Fibroblast of upper back skin (primary cell): ENCODE measurements at places on chromosomes 6 and 20.

DNA sequence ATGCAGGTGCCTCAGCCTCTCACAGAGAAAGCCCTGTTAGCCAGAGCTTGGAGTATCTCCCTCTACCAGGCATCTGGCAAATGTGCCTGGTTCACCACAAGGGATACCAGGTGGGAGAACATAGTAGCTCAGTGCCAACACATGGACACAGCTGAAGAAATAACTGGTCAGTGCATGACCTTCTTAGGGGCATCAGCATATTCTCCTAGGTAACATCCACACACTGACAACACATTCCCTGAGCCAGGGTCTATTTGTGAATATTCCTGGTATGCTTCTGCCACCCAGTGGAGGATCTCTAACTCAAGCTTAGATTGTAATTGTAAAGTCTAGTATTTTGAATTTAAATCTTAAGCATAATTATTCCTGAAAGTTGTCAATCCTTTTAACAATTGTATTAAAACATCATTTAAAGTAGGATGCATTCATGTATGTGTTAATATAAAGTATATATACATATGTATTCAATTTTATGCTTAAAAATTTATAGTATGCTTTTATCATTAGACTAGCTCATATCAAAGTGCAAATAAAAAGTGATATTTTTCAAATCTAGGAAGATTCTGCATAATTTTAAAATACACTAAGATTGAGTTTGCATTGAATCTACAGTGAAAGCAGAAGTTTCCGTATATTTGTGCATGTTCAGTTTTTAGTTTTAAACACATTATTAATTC is 45.3 kb upstream of the COL21A1 start:
- DNase-seq = peak; percentile 63

GRCh38 chr6:3825331-3825831 is 23.8 kb upstream of the FAM50B start:
- no peak for DNase-seq

- DNase-seq = peak; percentile 61
These were observed 7.6 kb downstream of the LEMD2 start for GRCh38 chr6:33781131-33781975.

DNA sequence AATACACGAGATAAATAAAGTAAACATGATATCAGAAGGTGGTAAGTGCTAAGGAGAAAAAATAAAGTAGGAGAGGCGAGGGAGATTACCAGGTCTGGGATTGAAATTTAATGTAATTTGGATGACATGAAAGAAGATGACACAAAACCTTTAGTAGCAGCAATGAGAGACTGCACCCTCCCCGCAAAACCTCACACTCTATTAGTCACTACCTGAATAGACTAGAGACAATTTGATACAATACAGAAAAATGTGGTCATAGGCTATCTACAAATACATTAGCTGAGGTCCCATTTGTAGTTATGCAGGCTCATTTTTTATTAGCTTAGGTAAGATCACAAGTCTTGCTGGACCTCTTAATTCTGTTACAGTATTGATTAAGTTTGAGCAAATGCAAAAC is 125.5 kb downstream of the LRFN2 start:
- DNase-seq = no peak

DNA sequence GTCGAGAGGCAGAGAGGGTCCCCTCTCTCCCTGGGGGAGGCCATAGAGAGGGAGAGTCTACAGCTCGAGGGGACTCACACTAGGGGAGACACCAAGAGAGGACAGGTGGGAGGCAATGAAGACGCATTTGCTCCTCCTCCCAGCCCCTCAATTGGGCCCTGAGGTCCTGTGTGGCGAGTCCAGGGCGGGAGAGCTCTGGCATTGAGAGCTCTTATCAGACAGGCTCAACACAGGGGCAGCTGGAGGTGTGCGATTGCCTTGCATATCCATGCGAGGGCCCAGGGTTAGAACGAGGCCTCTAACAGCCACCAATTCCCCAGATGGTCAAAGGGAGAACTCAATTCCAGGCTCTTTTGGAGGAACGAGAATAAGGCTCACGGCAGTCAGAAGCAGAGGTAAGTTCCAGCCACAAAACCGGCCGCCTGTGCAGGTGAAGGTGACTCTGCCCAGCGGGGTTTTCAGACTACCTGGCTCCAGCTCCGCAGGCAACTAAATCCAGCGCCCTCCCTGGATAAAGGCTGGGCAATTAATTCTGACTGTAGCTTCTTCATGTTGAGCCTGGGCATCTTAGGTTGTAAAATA is 94.0 kb upstream of the MPC1 start:
- DNase-seq = no peak

GRCh38 chr6:1988843-1989242 is 256.6 kb downstream of the GMDS start:
- no peak for DNase-seq

DNA sequence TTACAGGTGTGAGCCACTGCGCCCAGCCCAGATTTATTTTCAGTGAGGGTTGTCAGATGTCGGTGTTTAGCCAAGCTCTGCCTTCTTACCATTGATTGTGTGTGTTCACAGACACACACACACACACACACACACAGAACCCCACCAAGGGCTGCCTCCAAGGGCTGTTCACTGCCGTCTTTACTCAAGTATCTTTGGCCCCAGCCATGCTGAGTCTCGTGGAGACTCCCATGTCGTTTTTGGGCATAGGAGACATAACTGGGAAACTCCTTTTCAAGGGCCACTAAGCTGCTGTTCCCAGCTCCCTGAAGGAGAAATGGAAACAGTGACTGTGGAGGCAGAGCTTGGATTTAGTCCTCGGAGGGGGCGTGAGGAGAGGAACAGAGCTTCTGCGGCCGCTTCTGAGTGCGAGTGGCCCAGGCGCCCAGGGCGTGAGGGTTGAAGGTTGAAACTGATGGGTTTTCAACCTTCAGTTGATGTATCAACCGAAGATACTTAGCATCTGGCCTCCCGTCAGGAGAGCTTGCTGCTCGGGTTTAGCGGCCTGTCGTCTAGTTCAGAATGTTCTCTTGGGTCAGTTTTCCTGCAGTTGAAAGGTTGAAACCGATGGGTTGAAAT is 243.6 kb downstream of the TTLL2 start:
- DNase-seq = no peak

- no peak for DNase-seq
These were observed 12.8 kb downstream of the ZDHHC14 start for GRCh38 chr6:157393669-157394327.

- no peak for DNase-seq
These were observed 6.4 kb downstream of the RPS12 start for GRCh38 chr6:132820629-132821381.

DNA sequence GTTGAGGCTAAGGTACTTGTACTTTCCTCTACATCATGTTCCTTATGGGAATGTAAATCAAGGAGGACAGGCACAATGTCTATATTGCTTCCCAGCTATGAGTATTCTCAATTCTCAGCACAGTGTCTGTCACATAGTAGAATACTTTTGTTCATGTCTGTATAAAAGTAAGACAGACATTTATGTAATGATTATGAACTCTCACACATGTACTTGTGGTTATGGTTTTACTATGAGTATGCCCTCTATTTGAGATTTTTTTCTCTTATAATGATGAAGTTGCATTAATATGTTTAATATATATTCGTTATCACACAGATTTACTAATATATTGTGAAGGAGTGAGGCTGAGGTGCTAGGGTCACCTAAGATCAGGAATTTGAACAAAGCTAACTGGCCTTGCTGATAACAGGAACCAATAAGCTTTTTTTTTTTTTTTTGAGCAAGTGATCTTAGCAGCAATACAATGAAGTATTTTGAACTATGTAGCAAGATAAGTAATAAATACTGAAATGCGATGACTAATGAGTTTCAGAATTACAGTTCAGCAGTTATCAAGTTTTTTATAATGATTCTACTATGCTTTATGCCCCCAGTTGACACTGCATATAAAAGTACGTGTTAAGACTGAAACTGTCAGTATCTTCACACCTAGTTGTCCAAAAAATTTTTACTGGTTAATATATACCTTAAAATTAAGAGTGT is 623.1 kb downstream of the HTR1B start:
- no peak for DNase-seq

- DNase-seq = peak; percentile 66
These were observed 114.6 kb upstream of the TCF21 start for GRCh38 chr6:133774356-133774755.

- DNase-seq = no peak
These were observed 51.6 kb upstream of the RIN2 start for GRCh38 chr20:19706463-19706862.

DNA sequence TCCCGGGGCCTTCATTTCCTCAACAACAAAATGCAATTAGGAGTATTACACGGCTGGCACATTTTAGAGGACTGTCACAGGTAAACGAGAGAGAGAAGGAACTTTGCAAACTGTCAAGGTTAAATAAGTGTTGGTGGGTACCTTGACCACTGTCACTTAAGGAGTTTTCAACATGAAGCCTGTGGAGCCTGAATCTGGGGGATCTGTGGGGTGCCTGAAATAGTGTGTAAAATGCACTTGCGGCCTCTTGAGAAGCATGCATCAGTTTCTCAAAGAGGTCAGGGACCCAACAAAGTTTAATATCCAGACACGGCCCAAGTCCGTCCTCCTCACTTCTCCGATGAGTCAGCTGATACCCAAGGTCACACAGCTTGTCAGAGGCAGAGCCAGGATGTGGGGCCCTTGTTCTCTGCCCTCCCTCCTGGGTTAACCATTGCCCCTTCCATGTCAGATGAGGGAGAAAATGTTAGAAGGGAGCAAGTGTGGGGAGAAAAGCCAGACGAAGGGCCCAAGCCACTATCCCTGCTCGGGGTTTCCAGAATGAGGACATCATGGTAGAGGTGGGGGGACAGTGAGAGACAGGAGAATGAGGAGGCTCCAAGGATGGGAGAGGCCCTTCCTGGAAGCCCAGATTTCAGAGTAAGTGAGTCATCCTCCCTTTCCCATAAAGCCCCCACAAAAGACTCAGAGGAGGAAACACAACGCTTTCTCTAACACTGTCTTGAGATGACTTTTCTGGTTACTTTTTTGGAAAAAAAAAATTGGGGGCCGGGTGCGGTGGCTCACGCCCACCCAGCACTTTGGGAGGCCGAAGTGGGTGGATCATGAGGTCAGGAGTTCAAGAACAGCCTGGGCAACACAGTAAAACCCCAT is 42.2 kb downstream of the C6orf132 start:
- DNase-seq = peak; percentile 61

GRCh38 chr6:165042912-165043311 is 266.5 kb downstream of the C6orf118 start:
- DNase-seq = no peak

GRCh38 chr6:117555882-117556498 is 46.3 kb downstream of the GOPC start:
- DNase-seq = no peak

- no peak for DNase-seq
These were observed 110.2 kb downstream of the TBXT start for GRCh38 chr6:166057431-166057830.

- DNase-seq = no peak
These were observed 37.6 kb downstream of the ZNF391 start for GRCh38 chr6:27426045-27426620.

GRCh38 chr6:162108041-162108440 is 619.5 kb downstream of the PRKN start:
- no peak for DNase-seq

GRCh38 chr6:168994956-168995355 is 258.7 kb downstream of the THBS2 start:
- no peak for DNase-seq

DNA sequence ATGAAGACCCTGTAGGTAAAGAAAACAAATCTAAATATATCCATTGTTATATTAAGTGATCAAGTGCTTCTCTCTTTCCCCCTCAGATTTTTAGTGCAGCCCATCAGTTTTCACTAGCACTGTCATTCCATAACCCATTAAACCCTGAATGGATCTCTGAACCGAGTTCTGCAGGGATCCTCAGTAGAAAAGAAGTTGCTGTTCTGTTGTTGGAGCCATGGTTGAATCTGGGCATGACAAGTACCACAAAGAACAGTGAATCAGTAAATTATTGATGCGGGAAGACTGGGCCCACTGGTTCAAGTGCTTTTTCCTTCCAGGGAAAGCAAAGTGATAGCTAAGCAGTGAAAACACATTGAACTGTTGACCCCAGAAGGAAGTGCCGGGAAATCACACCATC is 60.4 kb downstream of the LAMP5 start:
- DNase-seq = no peak

GRCh38 chr20:51457533-51457932 is 85.0 kb downstream of the NFATC2 start:
- DNase-seq = no peak

DNA sequence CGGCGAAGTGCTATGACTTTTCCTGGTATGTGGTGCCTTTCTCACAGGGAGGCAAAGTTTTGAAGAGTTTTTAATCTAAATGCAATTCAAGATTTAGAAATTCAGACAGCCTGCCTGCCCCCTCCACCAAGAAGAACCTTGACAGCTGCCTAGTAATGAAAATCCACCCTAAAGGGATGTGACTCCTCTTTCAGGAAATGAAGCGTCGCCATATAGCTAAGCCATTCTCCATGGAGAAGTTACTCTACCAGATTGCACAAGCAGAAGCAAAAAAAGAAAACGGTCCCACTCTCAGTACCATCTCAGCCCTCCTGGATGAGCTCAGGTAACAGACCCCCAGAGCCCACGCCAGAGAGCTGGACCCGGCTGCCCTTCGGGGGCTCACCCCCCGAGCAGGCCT is 150.1 kb downstream of the DTNBP1 start:
- no peak for DNase-seq

GRCh38 chr20:59817846-59818615 is 115.4 kb downstream of the SYCP2 start:
- no peak for DNase-seq

DNA sequence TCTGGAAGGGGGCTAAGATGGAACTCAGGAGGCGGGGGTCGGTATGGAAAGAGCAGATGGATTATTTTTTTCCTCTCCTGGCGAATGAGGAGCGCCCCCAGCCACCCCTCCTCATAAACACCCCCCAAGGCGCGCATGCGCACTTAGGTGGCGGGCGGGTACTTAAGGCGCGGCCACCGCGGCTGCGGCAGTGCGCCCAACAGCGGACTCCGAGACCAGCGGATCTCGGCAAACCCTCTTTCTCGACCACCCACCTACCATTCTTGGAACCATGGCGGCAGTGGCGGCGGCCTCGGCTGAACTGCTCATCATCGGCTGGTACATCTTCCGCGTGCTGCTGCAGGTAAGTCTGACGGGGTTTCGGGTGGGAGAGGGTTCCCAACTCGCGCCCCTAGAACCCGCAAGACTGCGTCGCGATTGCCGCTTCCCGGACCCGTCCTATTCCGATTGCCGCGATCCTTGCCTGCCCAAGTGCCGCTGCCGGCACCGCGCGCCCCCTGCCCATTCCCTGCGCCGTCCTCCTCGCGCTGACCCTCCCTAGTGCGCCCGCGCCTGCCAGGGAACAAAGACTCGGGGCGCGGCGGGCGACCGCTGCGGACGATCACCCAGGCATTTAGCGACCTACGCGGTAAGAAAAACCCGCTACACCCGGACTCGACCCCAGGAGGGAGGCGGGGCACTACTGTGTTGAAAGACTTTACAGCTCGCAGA is at the start of gene NNAT:
NNAT (plus strand) TSS at position 190 of the 711 bp plus-strand sequence; CDS start at position 272, 82 bp downstream.
- no peak for DNase-seq
